ENCODE measurements at places on chromosomes 1 and 21.

GRCh38 chr1:59171788-59172187, 125.1 kb upstream of the FGGY start:
- no peak for DNase-seq

DNA sequence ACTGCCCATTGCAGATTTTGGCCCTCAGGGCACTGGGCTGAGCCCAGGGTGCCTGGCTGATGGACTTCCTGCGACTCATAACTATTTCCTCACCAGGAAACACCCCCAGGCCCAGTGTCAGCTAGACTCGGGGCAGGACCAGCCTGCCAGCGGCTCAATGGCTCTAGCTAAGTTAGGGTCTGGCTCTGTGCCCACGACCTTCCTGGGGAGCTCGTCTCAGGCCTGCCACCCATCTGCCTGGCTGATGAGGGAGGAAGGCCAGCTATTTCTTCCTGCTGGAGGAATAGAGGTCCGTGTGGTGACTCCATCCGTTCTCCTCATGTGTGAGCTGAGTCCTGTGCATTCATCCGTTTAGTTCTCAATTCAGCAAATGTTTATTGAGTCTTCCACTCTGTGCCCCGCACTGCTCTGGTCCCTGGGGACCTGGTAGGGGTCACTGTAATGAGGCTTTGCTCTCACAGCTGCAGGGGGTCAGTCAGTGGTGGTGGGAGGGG, 44.5 kb downstream of the KIRREL1 start:
- DNase-seq: no peak

- DNase-seq: no peak
Observed at GRCh38 chr1:229392936-229393335, 41.0 kb downstream of the ACTA1 start.

- DNase-seq: peak; percentile 18
Observed at GRCh38 chr1:30649321-30649991, 73.9 kb downstream of the MATN1 start.

- DNase-seq: no peak
Observed at GRCh38 chr1:30885570-30886522, 22.7 kb downstream of the SDC3 start.

DNA sequence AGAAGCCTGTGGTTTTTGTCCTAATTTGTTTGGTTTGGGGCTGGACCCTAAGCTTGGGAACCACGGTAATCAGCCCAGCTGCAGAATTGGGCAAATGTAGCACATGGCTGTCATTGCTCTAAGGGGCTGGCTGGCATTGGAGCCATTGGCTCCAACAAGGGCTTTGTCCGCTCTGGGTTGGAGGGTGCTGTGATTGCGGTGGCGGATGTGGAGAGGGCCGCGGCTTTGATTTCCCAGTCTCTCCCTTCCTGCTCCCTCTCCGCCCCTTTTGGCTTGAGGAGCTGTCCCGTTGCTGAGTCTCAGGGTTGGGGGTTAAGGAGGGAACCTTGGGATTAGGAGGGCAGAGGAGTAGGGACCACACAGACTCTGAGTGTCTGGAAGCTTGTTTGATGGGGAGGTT, 91.7 kb upstream of the CD34 start:
- DNase-seq: no peak

GRCh38 chr1:30378991-30379581, 344.3 kb downstream of the MATN1 start:
- DNase-seq: no peak

- DNase-seq: no peak
Observed at GRCh38 chr1:54723985-54724384, 8.3 kb downstream of the TTC4 start.

DNA sequence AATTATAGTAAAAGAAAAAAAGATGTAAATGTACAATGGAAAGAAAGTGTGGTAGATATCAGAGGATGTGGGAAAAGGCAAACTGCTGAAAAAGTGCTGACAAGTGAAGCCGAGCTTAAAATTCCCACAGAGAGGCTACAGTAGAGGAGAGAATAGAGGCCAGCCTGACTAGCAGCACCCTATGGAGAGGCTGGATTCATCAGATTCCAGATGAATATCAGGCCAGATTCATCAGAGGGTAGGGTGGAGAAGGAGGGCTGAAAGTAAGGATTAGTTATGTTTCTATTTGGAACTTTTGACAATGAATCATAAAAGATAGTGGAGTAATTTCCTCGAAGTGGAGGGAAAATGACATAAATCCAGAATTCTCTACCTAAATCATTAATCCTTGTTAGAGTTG, 60.4 kb upstream of the NEK7 start:
- DNase-seq: no peak

DNA sequence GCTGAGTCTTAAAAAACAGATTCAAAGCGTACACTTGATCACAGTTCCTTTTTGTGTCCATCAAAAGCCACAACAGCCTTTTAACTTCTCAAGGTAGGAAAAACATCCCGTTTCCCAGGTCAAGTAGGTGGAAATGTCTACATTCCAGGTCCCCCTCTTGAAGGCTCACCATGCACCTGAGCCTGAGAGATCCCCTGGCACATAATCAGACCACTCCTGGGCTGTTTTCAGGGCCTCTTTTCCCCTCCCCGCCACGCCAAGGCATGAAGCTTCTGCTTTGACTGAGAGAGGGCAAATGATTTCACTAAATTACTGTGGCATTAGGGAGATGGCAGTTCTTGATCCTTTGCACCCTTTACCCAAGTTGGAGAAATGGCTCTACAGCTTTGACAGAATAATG, 21.7 kb downstream of the CNN3 start:
- DNase-seq: no peak

- no peak for DNase-seq
Observed at GRCh38 chr1:156482276-156482675, 18.3 kb downstream of the MEF2D start.

DNA sequence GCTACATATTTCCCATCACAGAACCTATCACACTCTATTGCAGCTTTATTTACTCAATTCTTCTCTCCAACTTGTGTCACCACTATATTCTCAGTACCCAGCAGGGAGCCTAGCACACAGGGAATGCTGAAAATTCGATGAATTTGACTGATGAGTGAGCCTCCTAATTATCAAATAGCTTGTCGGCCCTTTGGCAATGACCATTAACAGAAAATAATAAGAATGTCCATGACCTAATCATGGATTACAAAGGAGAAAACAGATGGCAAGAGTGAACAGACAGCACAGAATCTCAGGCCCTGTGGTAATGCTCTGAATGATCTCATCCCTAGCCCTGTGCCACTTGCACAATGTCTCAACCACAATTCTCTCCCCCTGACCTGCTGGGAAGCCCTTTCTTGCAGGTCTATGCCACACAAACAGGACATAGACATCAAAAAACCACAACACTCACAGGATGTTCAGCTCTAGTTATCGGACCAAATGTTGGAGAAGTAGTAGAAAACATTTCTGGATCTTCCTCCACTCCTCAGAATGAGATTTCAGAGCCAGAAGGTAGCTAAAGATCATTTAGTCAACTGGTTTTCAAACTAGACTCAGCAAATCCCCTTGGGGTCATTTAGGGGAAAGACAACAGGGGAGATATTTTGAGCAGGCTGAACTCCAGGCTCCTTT, 68.4 kb downstream of the LUZP1 start:
- DNase-seq: peak; percentile 25

DNA sequence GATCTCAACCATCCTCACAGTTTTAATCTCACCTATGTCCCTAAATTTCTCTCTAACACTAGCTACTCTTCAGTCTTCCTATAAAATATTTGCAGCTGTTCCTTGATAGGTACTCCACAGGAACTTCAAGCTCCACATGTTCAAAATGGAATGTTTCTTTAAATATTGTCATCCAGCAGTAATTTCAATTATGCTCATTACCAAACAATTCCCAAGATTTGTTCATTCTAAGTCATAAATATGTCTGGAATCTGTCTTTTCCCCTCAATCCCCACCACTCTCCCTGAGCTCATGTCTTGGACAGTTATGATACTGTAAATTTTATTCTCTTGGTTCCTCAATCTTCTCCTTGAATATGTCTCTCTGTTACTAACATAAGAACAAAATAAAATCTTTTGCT, 214.4 kb downstream of the NRIP1 start:
- DNase-seq: no peak

DNA sequence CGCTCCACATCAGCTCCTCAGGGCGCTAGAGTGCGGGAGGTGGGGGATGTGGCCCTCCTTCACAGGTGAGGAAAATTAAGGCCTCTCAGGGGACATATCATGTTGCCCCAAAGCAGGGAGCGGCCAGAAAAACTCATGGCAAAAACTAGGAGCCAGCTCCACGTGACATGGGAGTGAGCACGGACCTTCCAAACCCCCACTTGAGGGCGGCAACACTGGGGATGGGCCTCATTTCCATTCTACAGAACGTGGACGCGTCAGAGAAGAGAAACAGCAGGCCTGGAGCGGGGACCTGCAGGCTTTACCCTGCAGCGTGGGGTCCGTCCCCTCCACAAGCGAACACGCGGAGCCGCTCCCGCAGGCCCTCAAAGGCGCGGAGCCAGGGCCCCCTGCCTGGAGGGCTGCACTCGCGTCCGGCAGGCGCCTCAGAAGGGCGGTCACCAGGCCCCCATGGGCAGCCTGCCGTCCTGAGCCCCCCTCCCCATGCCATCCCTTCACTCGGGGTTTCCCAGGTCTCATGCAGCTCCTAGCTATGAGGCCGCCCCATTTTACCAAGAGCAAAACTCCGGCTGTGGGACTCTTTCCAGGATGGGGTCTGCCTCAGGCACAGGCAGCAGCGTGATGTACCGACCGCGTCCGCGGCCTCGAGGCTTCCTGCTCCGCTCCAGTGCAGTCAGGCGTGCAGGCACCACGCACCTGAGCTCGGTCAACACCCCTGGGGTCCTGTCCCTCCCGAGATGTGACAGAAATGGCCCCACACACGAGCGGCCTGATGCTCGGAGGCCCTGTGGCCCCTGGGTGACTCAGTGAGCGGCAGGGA, 5.5 kb downstream of the CFAP410 start:
- DNase-seq: no peak

DNA sequence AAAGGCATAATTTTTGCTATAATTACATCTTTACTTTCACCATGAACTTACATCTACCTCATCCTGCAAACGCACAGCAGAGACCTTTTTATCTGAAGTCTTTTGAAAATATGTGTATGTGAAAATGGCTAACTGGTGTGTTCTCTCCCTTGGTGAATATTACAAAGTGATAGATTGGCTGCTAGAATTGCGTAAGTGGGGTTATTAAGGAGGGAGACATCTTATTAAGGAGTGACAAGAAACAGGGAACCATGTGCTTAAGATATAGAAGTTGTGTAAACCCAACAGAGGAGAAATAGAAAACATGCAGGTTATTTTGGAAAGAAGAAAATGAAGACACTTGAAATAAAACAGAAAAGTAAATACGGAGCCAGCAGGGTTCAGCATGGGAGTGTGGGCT, 7.8 kb downstream of the KCNJ15 start:
- DNase-seq: no peak

DNA sequence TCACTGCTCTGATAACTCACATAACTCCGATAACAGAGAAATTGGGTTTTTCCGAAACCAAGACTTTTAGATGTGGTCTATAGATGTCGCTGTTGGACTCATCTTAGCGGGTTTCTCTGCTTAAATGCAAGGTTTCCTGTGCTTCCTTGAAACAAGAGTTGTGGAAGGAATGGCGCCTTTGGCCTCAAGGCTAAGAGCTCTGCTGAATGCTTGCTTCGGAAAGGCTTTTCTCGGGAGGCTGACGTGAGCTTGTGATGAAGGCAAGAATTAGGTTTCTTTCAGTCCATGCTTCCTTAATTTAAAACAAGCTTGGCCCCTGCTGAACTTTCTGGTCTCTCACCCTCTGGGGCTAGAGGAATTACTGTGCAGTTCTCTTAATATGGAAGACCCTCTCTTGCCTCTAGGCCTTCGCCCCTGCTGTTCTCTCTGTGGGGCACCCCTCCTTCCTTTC, 113.5 kb downstream of the MAP3K21 start:
- DNase-seq: peak; percentile 58

- no peak for DNase-seq
Observed at GRCh38 chr1:27563591-27564471, 40.1 kb downstream of the AHDC1 start.

- DNase-seq: no peak
Observed at GRCh38 chr1:109979489-109980091, 5.0 kb upstream of the AHCYL1 start.

- no peak for DNase-seq
Observed at GRCh38 chr1:219537223-219537631, 75.7 kb downstream of the ZC3H11B start.

DNA sequence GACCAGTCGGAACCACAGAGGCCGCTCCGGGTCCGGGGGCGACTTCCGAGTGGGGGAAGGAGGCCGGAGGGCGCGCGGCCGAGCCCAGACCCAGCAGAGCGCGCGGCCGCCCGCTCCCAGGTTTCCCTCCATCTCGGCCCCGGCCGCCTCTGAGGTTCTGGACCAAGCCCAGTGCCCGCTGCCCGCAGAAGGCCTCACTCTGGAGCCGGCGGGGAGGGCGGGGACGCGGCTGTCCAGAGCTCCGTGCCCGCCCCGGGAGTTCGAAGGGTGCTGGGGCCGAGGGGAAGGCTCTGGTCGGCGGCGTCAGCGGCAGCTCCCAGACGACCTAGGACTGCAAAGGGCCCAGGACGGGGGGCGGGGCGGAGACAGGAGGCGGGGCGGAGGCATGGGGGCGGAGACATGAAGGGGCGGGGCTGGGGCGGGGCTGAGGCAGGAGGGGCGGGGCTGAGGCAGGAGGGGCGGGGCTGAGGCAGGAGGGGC, 48.0 kb upstream of the SLC19A1 start:
- no peak for DNase-seq

DNA sequence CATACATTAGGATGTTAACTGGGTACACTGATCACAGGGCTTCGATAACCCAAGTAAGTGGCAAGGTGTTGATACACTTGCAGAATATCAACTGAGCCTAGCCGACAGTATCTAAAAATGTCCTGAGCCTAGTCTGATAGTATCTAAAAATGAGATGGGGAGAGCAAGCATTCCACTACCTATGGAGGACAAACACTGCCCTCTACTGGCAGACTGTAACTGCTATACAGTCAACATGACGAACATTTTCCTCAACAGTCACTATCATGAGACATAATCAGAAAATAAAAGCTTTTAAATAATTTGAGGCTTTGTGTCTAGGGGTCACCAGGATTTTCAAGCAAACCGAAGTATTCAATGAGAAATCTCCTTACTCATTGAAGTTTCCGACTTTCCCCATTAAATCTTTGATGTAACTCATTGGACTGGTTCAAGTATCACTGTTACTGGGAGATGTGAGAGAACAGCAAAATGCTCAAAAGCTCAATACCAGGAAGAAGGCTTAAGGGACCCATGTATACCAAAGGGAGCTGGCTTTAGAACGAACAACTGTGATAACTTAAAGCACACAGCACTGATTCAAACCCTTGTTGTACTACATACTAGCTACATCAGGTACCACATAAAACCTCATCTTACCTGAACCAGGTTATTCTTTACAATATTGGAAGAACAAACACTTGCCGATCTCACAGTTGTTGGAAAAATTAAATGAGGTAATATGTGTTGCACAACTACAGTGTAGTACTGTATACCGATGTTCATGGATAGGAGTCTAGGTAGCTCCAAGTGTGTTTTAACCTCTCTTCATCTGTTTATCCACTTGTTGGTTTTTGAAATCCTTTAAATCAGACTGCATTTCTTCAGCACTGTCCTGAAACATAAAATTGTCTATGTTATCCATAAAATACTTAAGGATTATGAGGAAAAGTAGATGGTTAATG, 31.1 kb upstream of the SLC45A3 start:
- DNase-seq: peak; percentile 66

- DNase-seq: no peak
Observed at GRCh38 chr1:183778045-183778444, 26.9 kb upstream of the RGL1 start.

- peak; percentile 34 for DNase-seq
Observed at GRCh38 chr1:226634166-226634588, 85.6 kb downstream of the STUM start.

All from SW480 (cell line).